Activated naive CD4-positive, alpha-beta T cell (primary cell): ENCODE measurements at places on chromosomes 7 and 10.

GRCh38 chr10:110353244-110354119 is 48.8 kb upstream of the SMNDC1 start:
- no peak for DNase-seq

DNA sequence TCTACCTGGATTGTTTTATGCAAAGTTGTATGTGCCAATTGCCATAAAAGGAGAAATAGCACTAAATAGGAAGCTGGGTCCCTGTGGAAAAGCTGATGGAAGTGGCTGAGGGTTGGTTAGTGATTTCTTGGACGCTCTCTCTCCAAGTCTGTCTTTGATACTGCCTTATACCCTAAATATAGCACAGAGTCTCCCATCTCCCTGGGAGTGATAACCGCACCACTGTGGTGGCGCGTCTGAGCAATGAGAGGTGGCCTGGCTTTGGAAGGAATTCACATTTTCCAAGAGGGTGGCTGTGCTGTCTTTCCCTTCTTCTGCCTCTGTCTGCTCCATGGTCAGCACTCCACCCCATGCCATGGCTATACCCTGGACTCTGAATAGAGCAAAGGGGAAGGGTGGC is 31.2 kb downstream of the STMP1 start:
- no peak for DNase-seq

GRCh38 chr7:86643561-86644281 is at the start of gene GRM3:
Gene GRM3, plus strand, starts transcription at chr7:86643909. Its CDS starts 121,237 bp downstream, at chr7:86765146.
- no peak for DNase-seq

GRCh38 chr7:115145512-115145911 is 223.6 kb downstream of the MDFIC start:
- no peak for DNase-seq

- DNase-seq: no peak
Observed at GRCh38 chr10:70963271-70963670, 74.9 kb upstream of the PCBD1 start.

GRCh38 chr7:94314413-94315410 is 80.0 kb upstream of the COL1A2 start:
- no peak for DNase-seq

GRCh38 chr10:26336979-26337378 is 101.2 kb upstream of the APBB1IP start:
- DNase-seq: no peak

DNA sequence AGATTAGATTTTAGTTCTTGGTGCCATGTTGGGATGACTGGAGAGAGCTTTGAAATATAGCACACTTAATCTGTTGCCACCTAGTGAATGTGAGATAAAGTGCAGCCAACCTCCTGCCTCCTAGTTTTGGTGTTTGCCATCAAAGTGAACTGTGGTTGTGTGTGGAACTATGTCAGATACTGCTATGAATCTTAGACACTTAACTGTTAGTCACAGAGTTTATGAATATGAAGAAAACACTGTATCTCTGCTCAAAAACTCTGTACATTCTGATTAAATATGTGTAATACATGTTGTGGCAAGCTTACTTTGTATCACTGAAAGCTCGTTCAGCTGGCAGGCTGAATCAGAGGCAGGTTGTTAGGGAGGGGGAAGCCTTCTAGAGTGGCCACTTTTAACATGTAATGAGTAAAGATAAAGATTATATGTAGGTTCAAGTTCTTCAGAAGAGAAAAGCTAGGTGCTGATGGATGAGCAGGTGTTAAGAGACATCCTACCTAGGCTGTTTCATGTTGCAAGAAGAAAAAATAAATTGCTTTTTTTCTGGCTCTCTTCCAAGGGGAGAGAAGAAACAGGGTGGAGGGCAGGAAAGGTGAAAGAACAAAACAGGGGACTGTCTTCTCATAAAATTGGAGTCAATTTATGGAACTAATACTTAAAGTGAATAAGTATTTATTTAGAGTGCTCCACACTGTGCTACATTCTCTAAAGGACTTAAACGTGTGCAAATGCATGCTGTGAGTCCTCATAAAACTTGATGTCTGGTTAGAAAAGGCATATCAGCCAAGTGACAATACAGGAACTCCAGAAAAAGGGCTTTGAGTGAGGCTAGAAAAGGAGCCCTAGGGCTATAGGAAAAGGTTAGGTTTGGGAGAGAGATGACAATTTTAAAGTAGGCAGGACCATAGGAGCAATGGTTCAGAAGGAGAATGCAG is 14.1 kb upstream of the LAMB1 start:
- no peak for DNase-seq

- no peak for DNase-seq
Observed at GRCh38 chr10:73405556-73405955, 8.3 kb downstream of the ANXA7 start.

DNA sequence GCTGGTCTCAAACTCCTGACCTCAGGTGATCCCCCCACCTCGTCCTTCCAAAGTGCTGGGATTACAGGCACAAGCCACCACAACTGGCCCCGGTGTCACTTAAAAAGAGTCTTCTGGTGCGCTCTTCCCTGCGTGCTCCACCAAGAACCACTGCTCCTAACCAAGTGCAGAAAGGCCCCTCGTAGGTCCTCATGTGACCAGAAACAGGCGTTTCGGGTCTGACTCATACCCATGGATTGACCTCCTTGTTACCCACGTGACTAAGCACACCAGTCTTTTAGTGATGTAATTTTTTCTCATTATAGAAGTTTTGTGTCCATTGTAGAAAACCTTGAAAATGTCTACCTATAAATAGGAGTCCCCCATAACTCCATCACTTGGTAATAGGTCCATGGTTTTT is 13.9 kb downstream of the FKBP6 start:
- no peak for DNase-seq
